IPS DF 6.9 (cell line): ENCODE measurements at places on chromosomes 5 and 9.

DNA sequence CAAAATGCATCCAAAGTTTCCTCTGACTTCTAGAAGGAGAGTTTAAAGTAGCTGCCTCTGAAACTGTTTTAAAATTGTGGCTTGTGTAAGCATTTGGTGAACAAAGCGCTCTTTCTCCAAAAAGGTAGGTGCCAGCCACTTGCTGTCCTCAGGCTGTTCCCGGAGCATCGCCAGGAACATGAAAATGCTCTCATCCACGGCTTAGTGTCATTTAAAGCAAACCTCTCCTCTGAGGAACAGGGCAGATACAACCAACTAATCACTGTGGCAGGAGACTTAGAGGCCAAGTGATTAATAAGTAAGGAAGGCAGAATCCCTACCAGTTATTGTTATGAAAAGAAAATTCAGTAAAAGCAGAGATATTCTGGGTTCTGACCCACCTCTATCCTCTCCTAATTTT is 165.6 kb downstream of the DCP2 start:
- DNase-seq: no peak

- DNase-seq: no peak
Measured at GRCh38 chr5:128532127-128532526, 5.9 kb downstream of the FBN2 start.

DNA sequence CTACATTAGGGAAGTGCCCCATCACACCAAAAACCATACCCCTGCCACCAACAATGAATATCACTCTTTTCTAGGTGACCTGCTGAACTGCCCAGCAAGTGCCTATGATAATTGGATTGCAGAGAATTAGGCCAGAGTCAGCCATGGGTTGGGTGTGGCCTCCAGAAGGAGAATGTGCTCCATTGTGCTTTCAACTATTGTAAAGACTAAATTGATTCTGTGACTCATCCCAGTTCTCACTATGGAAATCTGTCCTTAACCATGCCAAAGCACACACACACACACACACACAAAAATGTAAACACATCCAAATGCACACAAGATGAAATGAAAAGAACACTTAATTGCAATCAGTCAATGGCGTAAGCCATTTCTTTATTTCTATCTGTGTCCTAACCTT is 25.7 kb downstream of the DRD1 start:
- no peak for DNase-seq

DNA sequence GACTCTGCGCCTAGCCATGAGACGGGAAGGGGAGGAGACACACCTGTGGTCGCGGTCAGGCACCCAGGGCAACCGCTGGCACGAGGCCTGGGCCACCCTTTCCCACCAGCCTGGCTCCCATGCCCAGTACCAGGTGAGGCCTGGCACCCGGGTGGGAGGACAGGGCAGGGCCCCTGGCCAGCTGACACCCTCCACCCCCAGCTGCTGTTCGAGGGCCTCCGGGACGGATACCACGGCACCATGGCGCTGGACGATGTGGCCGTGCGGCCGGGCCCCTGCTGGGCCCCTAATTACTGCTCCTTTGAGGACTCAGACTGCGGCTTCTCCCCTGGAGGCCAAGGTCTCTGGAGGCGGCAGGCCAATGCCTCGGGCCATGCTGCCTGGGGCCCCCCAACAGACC is 5.0 kb downstream of the MAMDC4 start:
- DNase-seq: no peak

- no peak for DNase-seq
Measured at GRCh38 chr5:92861531-92862285, 719.3 kb downstream of the NR2F1-AS1 start.
